ENCODE measurements at places on chromosomes 7 and 10. TPM values are rescaled to one million over a fixed set of nuclear protein-coding genes. Genes with fewer than 3 reads are reported as not detected.

The CALML5 gene
- not detected for polyA plus RNA-seq

The NPSR1 gene
- polyA plus RNA-seq = not detected

The SNCG gene
- 2.4 TPM for polyA plus RNA-seq

The TFR2 gene
- polyA plus RNA-seq = 1.2 TPM

The PRKCQ gene
- polyA plus RNA-seq = 0.91 TPM

The SEMA3C gene
- polyA plus RNA-seq = 1.4 TPM

The HOGA1 gene
- 0.45 TPM for polyA plus RNA-seq

DNA sequence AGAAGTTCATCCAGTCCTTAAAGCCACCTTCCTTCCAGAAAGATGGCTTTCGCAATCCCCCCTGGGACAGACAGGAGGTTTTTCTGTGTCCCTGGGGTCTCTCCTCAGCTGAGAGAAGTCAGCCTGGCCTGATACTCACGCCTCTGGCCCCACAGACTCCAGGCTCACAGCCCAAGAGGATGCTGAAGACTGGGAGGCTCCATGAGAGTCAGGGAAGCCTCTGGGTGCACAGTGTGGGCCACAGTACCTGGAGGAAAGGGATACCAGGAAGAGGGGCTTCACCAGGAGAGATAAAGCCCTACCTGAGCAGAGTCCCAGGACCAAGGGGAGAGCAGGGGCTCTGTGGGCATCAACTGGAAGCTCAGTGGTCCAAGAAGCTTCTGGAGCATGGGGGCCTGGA lies 324.4 kb downstream of the GRID1 start:
- H3K27me3 ChIP-seq = peaks cover 3% of the 10 kb centered on the region
- H3K36me3 ChIP-seq = no peaks in the 10 kb centered on the region
- no peak overlapping the region for H3K27ac ChIP-seq

DNA sequence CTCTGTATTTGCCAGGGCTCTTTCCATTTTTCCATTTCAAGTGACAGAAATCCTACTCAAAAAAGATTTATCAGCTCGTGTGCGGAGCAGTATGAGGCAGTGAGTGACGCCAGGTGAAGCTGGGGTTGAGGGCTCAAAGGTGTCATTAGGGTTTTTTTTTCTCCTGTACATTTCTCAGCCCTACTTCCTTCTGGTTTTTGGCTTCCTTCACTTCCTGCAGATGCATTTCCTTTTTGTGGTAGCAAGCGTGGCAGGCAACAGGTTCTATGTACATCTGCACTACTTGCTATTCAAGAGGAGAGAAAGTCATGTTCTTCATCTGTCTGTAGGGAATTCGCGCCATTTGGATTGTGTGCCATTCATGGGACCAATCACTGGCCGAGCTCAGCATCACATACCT lies 52.8 kb upstream of the AOAH start:
- no peaks in the 10 kb centered on the region for H3K27me3 ChIP-seq
- peak overlapping the region; percentile 12 for H3K27ac ChIP-seq
- no peak for DNase-seq
- H3K4me3 ChIP-seq = no peak overlapping the region
- no peaks in the 10 kb centered on the region for H3K36me3 ChIP-seq

DNA sequence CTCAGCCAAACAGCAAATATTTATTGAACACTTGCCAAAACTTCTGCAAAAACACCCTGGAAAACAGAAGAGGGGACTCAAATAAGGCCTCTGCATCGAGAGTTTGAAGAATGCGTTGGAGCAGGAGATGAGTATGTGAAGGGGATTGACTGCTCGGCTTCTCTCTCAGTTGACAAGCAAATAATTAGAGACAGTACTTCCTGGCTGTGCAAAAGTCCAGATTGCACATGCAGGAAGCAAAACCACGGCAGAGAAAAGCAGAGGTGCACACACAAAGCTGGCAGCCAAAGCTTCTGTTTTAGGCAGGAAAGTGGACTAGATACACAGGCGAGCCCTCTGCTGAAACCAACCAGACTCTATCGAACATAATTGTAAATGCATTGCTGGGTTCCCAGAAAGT lies 343.6 kb upstream of the MGMT start:
- no peaks in the 10 kb centered on the region for H3K4me1 ChIP-seq
- H3K36me3 ChIP-seq = no peaks in the 10 kb centered on the region
- H3K27ac ChIP-seq = no peak overlapping the region
- DNase-seq = no peak

DNA sequence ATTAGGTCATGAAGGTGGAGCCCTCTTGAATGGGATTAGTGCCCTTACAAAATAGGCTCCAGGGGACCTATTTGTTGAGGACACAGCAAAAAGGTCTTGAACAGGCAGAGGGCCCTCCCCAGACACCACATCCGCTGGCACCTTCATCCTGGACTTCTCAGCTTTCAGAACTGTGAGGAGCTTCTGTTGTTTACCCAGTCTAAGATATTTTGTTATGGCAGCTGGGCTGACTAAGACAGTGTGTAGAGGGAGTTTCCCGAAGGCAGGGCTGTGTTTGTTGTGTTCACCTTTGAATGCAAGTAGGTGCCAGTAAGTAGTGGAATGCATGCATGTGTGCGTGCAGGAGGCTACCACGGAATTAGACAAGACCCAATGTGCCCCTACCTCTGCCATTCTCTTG lies 106.7 kb downstream of the PTPRE start:
- no peak overlapping the region for H3K27ac ChIP-seq
- DNase-seq = no peak
- H3K27me3 ChIP-seq = no peaks in the 10 kb centered on the region
- no peaks in the 10 kb centered on the region for H3K4me1 ChIP-seq
- no peak overlapping the region for H3K4me3 ChIP-seq

- DNase-seq = peak; percentile 56
- no peak overlapping the region for H3K4me3 ChIP-seq
- no peak overlapping the region for H3K27ac ChIP-seq
These were observed 10.1 kb downstream of the AVPI1 start for GRCh38 chr10:97676770-97677581.

DNA sequence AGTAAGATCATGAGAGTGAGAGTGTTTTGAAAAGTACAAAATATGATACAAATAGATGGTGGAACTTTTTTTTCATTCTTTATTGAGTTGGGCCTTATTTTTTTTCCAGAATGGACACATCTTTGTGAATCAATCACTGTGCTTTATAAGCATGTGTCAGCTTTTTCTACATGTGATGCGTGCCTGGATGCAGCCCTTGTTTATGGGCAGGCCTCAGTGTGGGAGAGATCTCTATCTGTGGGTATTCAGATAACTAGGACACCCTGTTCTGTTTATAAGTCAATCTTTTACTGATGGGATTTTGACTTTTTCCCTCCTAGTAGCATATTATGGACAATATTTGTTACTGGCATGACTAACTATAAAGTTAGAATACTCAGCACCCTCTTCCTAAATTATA lies 42.9 kb upstream of the IKZF1 start:
- H3K4me3 ChIP-seq = no peak overlapping the region
- H3K36me3 ChIP-seq = no peaks in the 10 kb centered on the region
- no peaks in the 10 kb centered on the region for H3K4me1 ChIP-seq
- peak; percentile 32 for DNase-seq
- H3K27me3 ChIP-seq = no peaks in the 10 kb centered on the region
- H3K27ac ChIP-seq = peak overlapping the region; percentile 20

DNA sequence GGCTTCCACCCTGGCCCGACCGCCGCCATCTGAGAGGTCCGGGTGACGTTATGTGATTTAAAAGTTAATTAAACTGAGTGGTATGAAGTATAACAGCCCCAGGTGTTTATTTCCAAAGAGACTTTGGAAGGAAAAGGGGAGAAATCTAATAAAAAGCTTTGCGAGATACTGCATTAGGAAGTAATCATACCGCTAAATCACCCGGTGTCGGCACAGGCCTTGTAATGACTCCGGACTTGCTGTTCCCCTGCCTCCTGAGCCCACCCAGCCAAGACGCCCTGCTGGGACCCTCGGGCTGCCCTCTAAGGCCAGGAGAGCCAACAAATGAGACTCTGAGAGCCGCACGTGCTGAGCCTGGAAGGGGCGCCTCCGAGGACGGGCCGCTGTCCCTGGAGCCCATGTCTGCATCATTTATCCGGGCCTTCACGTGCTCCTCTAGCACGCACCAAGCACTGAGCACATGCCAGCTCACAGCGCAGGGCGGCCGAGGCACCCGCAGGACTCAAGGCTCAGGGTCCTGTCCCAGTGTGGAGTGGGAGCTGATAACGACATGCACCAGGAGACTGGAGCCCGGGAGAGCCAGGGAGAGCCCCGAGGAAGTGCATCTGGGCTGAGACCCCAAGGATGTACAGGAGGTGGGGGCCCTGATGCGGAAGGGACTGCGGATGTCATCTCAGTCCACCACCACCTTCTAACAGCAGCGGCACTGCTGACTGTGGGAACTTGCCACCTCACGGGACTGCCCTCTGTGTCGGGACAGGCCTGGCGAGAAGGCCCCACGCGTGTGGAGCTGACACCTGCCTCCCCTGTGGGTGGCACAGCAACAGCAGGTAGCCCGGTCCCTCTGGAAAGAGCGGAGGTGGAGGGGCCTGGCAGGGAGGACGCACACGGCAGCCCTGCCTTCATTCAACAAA lies 182.7 kb downstream of the ELFN1 start:
- H3K4me1 ChIP-seq = no peaks in the 10 kb centered on the region
- no peak for DNase-seq
- H3K27ac ChIP-seq = no peak overlapping the region

DNA sequence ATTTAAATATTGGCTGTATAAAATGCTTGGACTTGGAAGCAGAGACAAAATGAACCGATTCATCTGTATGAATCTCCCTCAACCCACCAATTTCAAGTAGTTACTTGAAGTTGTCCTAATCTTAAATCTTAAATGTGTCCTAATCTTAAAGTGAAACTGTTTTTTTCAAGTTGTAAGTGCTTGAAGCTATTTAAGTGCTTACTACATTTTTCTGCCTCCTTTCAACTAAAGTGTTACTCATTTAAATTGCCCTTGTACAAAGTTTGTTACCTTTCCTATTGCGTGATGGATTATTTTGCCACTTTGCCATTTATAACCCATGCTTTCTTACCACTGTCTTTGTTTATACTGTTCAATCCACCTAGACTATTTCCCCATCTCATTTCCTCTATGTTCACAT lies 2.8 kb downstream of the BCAP29 start:
- no peak for DNase-seq
- no peaks in the 10 kb centered on the region for H3K27me3 ChIP-seq
- H3K4me1 ChIP-seq = peaks cover 9% of the 10 kb centered on the region
- no peaks in the 10 kb centered on the region for H3K36me3 ChIP-seq
- no peak overlapping the region for H3K27ac ChIP-seq

DNA sequence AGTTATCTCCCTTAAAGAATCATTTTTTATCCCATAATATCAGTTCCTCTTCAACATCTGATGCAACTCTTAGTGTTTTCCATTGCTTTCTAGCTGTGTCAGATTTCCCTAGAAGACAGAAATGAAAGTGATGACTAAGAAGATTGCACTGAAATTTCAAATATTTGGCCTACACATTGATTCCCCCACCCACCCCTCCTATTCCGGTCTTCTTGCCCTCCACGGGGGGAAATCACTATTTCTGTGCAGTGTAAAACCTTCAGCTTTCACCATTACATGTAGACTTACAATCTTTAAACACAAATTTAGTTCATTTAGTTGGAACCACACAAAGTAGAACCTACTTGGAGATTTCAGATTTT lies 63.7 kb upstream of the IL6 start:
- no peaks in the 10 kb centered on the region for H3K27me3 ChIP-seq
- no peak overlapping the region for H3K27ac ChIP-seq
- DNase-seq = no peak
- H3K4me1 ChIP-seq = no peaks in the 10 kb centered on the region

DNA sequence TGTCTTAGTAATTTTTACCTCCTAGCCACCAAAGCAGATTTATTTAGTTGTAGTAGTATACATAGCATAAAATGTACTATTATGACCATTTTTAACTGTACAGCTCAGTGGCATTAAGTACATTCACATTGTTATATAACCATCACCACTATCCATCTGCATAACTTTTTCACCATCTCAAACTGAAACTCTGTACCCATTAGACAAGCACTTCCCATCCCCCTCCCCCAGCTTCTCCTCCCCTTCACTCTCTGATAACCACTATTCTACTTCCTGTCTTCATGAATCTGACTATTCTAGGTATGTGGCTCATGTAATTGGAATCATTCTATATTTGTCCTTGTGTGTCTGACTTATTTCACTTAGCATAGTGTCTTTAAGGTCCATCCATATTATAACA lies 71.9 kb downstream of the MRPL32 start:
- DNase-seq = no peak
- H3K27me3 ChIP-seq = peaks cover 2% of the 10 kb centered on the region
- no peak overlapping the region for H3K27ac ChIP-seq
- H3K4me1 ChIP-seq = no peaks in the 10 kb centered on the region

DNA sequence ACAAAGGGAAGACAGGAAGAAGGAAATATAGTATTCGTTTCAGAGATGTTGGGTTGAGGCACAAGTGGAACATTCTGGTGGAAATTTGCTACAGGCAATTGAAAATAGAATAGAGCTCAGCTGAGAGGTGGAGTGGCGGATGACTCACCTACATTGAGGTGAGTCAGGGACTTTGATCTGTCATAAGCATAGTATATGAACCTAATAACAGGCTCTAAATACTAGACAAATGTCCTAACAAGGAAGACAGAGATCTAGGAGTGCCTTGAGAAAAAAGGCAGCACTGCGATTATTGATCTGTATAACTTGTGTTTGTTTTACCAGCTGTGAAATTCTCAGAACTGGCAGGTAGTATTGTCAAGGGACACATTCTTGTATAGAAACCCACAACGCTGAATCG lies 907 bp upstream of the IFRD1 start:
- DNase-seq = peak; percentile 92
- H3K27me3 ChIP-seq = no peaks in the 10 kb centered on the region
- H3K36me3 ChIP-seq = no peaks in the 10 kb centered on the region
- H3K27ac ChIP-seq = peak overlapping the region; percentile 97

DNA sequence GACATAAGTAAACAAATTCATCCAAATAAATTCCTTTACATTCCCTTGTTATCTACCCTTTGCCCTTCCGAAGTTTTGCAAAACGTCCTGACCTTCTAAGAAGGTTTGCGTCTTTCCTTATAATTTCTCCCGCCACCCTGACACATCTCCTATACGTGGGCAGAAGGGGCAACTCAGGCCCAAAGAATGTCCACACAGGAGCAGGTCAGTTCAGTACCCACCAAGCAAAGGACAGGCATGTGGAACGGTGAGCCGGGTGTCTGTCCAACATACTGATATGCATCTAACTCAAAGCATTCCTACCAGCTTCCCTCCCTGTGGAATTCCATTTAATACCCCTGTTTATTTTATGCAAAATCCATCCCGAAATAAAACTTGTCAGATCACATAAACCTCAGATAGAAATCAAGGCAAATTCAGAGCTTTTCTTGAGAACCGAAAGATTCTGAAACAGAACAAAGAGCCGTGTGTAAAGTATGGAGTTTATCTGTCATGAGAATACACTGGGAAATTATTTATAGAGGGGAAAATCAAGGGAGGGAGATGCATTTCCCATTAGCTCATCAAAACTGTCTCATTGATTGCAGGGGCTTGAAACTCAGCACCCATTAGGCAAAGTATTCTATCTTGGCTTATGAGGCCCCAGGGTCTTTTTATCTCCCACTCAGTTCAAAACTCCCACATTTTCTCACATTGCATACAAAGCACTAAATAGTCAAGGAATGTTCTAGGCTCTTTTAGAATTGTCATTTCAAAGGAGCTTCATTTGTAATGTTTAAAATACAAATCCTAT lies 85.4 kb downstream of the GPR26 start:
- no peak overlapping the region for H3K4me3 ChIP-seq
- H3K27me3 ChIP-seq = peaks cover 3% of the 10 kb centered on the region
- H3K36me3 ChIP-seq = no peaks in the 10 kb centered on the region
- no peak overlapping the region for H3K27ac ChIP-seq
- no peaks in the 10 kb centered on the region for H3K4me1 ChIP-seq

Measured in small intestine (tissue), 16 donors.